NCI-H2107 (cell line): ENCODE measurements at places on chromosomes 6 and 20.

DNA sequence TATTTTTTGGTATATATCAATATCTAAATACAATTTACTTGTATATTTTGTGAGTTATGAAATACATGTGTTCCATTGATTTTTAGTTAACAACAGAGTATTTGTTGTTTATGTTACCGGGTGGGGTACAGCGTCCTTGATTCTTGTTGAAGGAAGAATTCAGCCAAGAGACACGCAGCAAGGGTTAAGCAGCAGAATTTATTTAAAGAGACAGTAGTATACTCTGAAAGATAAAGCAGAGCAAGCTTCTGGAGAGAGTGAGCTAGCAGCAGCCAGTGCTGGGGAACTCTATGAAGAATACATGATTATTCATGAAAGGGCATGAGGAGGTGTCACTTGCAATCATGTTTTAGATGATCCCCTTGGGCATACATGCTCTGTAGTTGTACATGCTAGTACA, 76.1 kb downstream of the FAM135A start:
- DNase-seq: no peak

- DNase-seq: no peak
These were observed 77.7 kb downstream of the ANKRD60 start for GRCh38 chr20:58150772-58151171.

DNA sequence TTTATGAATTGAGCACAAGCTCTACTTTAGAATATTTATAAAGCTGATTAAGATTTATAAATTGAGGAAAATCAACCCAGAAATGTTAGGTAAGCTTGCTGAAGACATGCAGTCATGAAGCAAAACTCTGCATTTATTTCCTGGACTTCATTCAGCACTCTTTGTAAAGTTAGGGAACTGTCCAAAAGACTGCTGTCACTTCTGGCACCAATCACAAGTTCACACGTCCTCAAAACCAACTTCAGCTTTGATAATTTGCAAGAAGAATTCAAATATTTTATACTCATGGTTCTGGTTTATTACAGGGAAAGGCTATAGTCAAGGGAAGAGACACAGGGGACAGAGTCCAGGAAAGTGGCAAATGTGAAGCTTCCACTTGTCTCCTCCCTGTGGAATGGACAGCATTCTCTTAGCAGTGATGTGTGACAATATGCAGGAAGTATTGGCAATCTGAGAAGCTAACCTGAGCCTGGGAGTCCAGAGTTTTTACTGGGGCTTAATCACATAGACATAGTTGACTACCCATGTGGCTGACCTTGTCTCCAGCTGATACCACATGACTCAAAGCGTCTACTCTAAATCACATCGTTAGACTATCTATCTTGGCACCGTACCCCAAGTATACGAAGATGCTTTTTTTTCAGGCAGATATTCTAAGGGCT, 85.4 kb downstream of the PPP1R14C start:
- no peak for DNase-seq

DNA sequence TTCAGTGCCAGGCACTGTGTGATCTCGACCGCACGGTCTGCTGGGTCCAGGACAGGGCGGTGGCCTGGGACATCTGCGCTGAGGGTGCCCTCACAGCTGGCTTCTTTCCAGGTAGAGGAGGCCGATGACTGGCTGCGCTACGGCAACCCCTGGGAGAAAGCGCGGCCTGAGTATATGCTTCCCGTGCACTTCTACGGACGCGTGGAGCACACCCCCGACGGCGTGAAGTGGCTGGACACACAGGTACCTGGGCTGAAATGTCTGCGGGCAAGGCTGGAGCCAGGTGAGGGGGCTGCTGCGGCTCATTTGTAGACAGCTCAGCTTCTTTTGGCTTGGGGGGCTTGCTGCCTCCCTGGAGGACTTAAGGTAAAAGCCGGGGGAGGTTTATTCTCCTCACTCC, 26.6 kb downstream of the PYGB start:
- DNase-seq: no peak

DNA sequence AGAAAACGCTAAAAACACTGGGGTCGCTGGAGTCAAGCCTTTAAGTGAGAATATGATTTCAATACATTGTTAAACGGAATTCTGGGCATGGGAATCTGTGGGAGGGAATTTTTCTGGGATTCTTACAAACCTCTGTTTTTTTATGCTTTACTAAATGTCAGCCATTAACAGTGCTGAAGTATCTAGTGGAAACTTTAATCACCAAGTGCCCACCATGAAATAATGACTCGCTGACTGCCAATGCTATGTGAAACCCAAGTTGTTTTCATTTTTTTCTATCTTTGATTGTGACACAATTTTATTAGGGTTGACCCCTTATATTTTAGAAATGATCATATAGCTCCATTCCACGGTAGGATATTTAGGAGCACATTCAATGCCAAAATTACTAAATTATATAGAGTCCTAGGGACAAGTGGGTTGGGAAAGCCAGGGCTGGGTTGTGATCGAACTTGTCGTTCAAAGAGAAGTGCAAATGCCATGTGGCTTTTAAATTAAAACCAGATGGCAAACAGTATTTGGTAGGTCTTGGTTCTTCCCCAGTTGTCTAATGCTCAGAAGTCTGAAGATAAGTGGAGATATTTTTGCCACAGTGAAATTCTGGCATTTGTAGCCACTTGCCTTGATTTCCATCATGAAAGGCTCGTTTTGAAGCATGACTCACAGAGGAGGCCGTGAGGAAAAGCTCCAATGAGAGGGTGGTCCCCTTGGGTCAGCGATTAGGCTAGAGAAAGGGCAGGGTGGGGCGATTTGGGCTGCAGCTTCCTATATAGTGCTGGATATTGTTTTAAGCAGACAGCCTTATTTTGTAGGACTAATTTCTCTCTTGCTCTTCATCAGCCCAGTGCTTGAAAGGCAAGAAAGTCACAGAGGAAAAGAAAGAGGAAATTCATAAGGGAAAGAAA, 254.4 kb upstream of the JAG1 start:
- no peak for DNase-seq

- DNase-seq: no peak
These were observed 52.2 kb downstream of the EYA2 start for GRCh38 chr20:46946796-46947195.

- DNase-seq: no peak
These were observed 125.5 kb downstream of the GPX5 start for GRCh38 chr6:28651161-28651560.
